Liver (tissue), 10 donors: ENCODE measurements at places on chromosomes 1 and 21. TPM values are rescaled to one million over a fixed set of nuclear protein-coding genes. Genes with fewer than 3 reads are reported as not detected.

- DNase-seq, result no peak
These were observed 130.5 kb downstream of the ETS2 start for GRCh38 chr21:38936240-38936639.

Gene KLF17
- not detected for polyA plus RNA-seq

Gene IL20
- not detected for polyA plus RNA-seq

- no peak for DNase-seq
These were observed 85.9 kb upstream of the GADD45A start for GRCh38 chr1:67599085-67599484.

Gene DHRS3
- polyA plus RNA-seq, result 170 TPM

DNA sequence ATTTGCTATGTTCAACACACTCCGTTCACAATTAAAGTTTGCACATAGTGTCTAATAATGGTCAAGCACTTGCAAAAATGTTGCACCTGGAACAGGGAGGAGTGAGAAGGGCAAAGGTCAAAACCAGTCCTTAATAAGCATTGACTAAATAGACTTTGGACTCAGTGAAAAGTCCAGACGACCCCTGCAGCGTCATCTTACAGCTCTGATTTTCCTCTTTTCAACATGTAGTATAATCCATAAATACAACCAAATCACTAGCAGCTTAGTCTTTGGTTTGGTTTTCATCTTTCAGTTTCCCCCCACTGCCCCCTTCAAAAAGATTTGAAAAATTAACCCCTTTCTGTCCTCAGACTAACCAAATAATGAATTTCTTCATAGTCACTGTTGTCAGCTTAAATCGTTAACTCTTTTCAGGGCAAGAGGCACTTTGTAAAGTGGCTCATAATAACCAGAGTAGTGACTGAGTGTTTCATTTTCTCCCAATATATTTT, 290.3 kb downstream of the PTPRC start:
- no peak for DNase-seq

Gene TMIGD3
- 5.9 TPM for polyA plus RNA-seq

DNA sequence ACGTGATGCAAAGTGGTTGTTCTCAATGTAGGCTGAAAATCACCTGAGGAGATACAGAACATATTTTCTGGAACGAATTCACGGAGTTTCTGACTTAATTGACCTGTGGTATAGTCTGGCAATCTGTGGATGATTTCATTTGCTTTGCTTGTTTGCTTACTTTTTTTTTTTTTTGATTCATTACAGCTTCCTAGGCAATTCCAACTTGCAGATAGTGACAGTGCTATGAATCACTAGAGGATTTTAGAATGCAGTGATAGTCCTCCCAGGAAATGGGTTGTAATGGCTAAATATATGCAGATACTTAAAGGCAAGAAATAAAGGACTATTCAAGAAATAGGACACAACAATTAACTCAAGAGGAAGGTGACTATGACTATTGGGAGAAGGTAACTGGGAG, 1378.1 kb upstream of the PRMT6 start:
- DNase-seq, result no peak

Gene PADI1
- not detected for polyA plus RNA-seq
